ENCODE measurements at places on chromosomes 12 and 14.

DNA sequence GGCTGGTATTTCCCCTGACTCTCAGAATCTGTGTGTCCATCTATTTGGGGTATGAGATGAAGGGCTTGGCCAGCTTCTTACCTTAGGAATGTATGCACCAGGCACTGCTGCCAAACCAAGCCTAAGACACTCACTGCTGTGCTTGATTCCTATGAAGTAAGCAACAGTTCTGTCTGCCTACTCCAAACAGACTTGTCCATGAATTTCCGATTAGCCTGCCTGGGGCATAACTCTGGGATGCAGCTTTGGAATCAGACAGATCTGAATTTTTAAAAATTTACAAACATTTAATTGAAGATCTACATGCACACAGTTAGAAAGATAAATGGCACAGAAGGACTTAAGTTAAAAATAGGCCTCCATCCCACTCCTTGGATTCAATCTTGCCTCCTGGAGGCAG, 59.5 kb upstream of the JDP2 start:
- no peak for DNase-seq

DNA sequence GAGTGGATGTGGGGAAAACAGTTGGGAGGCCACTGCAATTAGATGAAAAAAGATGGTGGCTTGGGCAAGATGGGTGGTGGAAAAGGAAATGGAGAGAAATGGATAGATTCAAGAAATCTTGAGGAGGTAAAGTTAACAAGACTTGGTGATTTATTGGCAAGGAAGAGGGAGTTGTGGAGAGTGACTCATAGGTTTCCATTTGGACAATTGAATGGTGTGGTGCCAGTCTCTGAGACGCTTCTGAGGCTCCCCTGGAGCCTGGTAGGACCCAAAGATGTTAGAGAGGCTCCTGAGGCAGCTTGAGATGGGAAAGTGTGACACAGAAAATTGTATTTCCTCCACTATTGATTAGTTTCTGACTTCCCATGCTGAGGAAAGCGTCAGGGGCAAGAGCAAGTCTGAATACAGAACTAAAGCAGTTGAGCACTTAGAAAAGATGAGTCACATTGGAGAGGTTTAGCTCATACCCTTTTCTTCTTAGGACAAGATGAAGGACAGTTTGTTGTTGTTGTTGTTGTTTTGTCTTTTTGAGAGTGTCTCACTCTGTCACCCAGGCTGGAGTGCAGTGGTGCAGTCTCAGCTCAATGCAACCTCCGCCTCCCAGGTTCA, 4.5 kb downstream of the PRPF40B start:
- DNase-seq: no peak

DNA sequence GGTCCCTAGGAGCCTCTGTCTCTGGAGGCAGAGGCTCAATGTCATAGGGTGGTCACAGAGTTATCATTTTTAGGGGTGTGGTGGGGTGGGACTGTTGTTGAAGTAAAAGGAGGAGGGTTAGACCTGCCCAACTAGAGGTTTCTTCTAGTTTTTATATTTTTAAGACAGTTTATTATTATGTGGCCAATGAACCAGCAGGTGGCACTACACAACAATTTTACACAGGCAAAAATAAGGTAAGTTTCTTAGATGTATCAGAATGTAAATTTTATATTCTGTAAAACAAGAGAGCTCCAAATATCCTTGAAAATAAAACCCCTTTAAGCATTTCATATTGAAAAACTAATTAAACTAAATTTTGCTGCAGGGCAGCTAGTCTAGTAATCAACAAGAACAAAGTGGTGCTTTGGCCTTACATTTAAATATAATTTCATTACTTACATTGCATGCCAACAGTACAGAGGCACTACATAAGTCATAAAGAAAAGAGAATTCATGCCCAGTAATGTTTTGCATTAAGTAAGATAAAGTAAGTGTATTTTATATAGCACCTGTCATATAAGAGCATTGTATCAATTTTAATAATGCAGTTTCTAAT, 22.2 kb upstream of the OVCH1 start:
- peak; percentile 36 for DNase-seq

- DNase-seq: no peak
These were observed 416.9 kb downstream of the MED13L start for GRCh38 chr12:115860619-115861018.

DNA sequence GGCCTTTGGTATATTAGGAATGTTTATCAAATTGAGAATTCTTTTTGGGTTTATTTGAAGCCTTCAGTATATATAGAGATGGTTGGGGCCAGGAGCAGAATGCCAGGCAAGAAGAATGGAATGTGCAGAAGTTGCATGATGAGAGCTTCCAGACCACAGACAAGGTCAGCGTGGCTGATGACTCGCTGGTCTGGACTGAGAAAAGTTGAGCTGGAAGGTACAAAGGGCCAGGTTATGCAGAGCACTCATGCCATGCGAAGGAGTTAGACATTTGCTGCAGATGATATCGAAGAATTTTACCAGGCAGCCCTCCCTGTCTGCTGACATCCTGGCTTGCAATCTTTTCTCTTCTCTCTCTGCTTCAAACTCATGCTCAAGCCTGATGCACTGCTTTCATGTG, 196.2 kb upstream of the ARHGAP5 start:
- DNase-seq: no peak

- DNase-seq: no peak
These were observed 116.6 kb downstream of the BCL11B start for GRCh38 chr14:99155173-99156089.

- no peak for DNase-seq
These were observed 7.7 kb upstream of the SERPINA6 start for GRCh38 chr14:94330857-94331256.

Data from cerebellar cortex (tissue), 1 donor.